ENCODE measurements at places on chromosomes 11 and 22.

GRCh38 chr11:65468874-65469333 lies 29.9 kb upstream of the MALAT1 start:
- DNase-seq: no peak

- DNase-seq: peak; percentile 47
Observed at GRCh38 chr11:106077609-106078455, at the start of gene AASDHPPT. AASDHPPT (plus strand) TSS chr11:106077662; CDS start chr11:106077711, 49 bp downstream.

DNA sequence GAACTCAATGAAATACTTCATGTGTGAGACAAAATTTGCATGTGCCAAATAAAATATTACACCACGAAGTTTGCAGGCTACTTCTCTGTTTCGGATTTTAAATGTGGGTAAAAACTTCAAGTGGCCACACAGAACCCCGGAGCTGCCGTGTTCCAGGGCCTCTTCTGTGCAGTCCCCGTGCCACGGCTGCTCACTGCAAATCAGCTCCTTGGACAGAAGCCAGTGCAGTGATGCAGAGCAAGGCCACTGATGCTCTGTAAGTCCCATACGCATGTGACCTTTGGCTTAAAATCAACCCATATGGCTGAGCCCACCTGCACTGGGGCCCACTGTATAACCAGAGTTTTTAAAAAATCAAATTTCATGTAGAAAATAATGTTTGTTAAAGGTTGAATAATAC lies 1309.4 kb downstream of the TBC1D22A start:
- DNase-seq: no peak

DNA sequence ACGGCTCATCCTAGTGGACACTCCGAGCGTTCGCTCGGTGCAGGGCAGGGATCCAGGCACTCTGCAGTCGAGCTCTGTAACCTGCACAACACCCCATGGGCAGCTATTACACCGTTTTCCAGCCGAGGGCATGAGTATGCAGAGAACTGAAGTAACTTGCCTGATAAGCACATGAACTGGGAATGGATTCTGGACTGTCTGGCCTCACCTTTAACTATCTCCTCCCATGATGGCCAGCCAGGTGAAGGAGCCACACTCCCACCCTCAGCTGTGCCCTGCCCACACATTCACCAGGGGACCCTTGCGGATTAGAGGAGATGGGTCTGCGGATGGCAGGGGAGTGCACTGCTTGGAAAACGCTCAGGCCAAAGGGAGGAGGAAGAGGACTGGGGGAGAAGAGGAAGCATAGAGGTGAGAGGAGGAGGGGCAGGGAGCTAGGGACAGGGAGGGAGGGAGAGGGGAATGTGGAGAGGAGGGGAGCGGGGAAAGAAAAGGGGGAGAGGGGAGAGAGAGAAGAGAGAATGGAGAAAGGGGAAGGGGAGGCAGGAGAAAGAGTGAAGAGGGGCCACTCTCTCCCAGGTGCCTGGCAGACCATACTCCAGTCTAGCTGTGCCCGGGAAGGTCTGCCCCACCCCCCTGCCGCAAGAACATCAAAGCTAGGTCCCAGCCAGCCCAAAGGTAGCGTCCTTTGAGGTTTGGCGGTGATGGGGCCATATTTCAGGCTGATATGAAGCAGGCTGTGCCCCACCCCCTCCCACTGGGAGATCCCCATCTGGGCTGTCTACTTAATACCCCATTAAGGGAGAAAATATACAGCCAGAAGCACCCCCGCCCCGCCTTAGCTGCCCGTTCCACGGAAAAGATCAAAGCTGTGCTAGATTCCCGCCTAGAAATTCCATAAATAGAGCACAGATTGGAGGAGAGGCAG lies 33.2 kb upstream of the TCF20 start:
- DNase-seq: no peak

DNA sequence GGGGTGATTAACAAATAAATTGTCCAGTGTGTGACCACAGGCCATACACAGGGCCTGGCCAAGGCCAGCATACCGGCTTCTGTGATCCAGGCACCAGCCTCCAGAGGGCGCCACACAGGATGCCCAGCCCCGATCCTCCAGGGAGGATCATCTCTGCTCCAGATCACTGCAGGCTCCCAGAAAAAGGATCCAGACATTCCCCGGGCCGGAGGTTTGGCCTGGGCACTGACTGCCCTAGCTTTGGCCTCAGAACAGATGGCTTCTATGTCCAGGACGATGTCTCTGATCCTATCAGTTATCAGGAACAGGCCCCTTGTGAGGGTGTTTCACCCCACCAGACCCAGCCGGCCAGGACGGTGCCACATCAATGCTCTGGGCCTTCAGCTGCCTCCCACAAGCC lies 74.5 kb upstream of the LMO1 start:
- DNase-seq: peak; percentile 28
